Muscle of leg (tissue), 16 donors: ENCODE measurements at places on chromosomes 5 and 9.
A peak's percentile ranks its signal among the peaks of the same experiment; 100 is the strongest.

- no peak for DNase-seq
Measured at GRCh38 chr9:114745879-114746550, 59.8 kb downstream of the TNFSF15 start.

DNA sequence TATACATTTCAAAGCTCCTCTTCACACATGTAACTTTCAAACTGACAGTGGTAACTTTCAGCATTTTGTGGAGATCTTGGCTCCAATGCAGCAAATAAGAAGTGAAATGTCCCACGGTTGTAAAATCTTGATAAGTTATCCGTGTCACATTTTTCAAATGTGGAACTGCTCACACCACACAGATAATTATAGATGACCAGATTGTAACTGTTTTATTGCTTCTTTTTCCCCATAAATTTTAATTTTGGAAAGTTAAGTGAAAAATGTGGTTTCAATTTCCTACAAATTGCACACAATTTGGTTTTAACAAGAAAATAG is 347.1 kb downstream of the EBF1 start:
- no peak for DNase-seq

- peak; percentile 89 for DNase-seq
Measured at GRCh38 chr5:82312373-82312856, 34.3 kb upstream of the RPS23 start.

DNA sequence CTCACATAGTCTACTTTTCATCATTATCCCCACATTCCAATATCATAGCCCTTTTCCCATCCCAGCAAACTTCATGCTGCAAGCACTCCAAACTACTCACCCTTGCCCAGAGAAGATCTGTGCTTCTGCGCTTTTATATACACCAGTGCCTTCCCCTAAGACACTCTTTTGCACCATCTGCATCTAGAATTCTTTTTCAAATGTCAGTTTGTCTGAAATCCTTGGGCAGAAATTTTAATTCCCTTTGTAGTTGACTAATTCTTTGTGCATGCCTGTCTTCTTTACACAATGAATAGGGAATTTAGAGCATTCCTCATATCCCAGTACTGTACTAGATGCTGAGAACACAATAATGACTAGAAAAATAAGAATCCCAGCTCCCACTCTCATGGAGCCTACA is 298.9 kb downstream of the KCNN2 start:
- no peak for DNase-seq

- no peak for DNase-seq
Measured at GRCh38 chr5:115657881-115658233, 32.0 kb upstream of the TMED7 start.

GRCh38 chr9:107172160-107172978 is 110.7 kb upstream of the RAD23B start:
- peak; percentile 91 for DNase-seq
